Motor neuron (in vitro differentiated cells): ENCODE measurements at places on chromosomes 12 and 14. TPM values are rescaled to one million over a fixed set of nuclear protein-coding genes. Genes with fewer than 3 reads are reported as not detected.

SLC2A13 gene
- 7.6 and 9.1 TPM in 2 replicates for total RNA-seq

SYCP3 gene
- total RNA-seq, result 5.5 and 6.1 TPM in 2 replicates

KANSL2 gene
- total RNA-seq, result 37.6 and 40.0 TPM in 2 replicates

DNA sequence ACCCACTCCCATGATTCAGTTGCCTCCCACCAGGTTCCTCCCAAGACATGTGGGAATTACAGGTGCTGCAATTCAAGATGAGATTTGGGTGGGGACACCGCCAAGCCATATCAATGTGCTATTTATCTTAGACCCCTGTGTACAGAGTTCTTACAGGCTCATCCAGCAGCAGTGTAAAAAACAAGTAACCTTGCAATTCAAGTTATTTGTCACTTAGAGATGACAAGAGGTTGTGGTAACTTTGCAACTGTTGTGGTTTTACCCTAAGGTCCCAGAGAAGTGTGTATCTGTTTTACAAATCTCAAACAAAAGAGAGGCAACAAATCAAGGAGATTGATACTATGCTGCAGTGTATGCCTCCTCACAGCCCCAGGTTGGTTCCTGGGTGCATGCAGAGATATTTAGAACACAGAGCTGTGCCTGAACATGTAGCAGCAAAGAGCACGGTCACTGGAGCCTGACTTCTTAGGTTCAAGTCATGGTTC lies 11.5 kb upstream of the HELB start:
- no peak for ATAC-seq

DNA sequence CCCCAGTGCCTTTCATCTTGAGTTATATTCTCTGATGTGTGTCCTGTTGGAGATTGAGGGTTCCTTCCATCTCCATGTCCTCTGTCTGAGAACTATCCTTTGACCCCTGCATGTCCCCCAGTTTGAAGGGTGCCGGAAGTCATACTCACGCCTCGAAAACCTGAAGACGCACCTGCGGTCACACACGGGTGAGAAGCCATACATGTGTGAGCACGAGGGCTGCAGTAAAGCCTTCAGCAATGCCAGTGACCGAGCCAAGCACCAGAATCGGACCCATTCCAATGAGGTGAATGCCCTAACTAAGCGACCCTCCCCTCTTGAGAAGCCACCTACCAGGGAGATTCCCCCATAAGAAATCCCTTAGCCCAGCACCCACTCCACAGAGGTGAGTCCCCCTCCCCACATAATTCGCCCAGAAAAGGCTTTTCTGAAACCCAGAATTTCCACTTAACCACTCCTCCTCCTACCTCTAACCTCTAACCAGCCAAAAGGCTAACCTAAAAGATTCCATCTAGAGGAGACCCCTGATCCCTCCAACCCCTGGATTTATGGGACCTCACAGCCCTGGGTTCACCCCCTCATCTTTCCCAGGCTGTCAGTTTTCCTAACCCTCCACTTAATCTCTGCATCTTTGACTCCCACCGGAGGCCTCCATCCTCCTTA lies 7.8 kb downstream of the GLI1 start:
- no peak for ATAC-seq

DNA sequence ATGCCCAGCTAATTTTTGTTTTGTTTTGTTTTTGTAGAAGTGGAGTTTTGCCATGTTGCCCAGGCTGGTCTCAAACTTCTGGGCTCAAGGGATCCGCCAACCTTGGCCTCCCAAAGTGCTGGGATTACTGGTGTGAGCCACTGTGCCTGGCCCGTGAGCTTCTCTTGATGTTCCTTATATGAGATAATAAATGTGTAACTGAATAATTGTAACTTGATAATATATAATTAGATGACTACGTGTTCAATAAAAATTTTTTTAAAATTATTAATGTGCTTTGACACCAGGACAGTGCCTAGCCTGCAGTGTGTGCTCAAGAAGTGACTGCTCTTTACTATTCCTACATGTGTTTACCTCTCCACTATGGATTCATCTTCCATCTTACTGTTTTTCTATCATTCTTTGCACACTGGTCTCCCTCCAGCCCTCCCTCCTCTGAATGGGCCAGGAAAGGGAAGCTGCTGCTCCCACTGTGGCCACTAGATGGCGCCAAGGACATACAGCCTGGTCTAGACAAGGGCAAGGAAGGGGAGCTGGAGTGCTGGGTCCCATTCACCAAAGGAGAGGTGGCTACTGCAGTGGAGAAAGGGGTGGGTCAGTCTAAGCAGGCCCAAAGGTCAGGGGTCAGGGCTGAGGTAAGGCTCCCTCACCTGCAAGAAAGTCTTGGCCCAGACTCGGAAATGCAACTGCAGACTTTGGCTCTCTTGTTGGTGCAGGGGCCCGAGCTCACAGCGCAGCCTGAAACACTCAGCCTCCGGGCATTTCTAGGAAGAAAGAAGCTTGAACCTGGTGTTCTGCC lies 14.7 kb upstream of the ZNF385A start:
- ATAC-seq, result peak; percentile 90

GRCh38 chr14:67666750-67667449 lies 7.5 kb downstream of the VTI1B start:
- ATAC-seq, result peak; percentile 84

C12orf42 gene
- total RNA-seq, result not detected in 2 replicates

GRCh38 chr12:43361031-43361710 lies 190.8 kb downstream of the ADAMTS20 start:
- no peak for ATAC-seq

DNA sequence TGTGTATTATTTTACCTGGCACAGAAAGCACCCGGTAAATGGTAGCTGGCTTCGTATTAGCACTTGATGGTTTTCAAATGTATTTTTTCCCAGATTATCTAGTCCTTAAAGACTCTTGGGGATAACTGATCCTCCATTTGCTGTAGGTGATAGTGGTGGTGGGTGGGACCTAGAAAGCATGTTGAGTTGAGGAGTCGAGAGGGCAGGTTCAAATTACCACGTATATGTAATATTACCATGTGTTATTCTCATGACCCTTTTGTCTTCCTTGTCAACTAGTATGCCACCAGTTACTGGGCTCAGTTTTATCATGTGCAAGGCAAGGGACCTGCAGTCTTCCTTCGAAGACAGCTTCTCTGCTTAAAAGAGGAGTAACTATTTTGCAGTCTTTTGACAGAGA lies 1.8 kb downstream of the GLRX5 start:
- no peak for ATAC-seq

- ATAC-seq, result peak; percentile 84
These were observed 21.4 kb downstream of the CCDC177 start for GRCh38 chr14:69553252-69553651.

OSGEP gene
- 43.2 and 57.1 TPM in 2 replicates for total RNA-seq

DNA sequence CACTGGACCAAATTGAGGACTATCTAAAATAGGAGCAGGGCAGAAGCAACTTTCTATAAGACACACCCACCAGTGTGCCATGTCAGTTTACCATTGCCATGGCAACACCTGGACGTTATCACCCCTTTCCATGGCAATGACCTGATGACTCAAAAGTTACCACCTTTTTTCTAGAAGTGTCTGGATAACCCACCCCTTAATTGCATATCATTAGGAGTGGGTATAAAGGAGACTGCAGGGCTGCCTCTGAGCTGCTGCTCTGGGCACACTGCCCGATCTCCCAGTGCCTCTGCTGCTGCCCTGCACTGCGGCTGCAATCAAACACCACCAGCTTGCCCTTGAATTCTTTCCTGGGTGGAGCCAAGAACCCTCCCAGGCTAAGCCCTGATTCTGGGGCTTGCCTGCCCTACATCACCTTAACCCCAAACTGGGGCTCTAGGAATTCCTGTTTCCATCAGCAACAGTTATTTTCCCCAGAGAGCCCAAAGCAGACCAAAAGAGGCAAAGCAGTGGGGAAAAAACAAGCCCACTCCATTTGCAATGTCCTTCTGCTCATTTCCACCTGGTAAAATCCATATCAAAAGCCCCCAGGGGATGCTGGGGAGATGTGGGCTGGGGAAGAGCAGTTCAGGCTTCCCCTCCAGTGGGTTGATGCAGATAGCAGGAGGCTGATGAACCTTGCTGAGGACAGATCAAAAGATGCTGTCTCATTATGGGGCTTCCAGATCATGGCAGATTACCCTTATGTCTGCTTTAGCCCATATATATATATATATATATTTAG lies 129.5 kb upstream of the NCOR2 start:
- peak; percentile 37 for ATAC-seq

GLIPR1L1 gene
- not detected in 2 replicates for total RNA-seq

DNA sequence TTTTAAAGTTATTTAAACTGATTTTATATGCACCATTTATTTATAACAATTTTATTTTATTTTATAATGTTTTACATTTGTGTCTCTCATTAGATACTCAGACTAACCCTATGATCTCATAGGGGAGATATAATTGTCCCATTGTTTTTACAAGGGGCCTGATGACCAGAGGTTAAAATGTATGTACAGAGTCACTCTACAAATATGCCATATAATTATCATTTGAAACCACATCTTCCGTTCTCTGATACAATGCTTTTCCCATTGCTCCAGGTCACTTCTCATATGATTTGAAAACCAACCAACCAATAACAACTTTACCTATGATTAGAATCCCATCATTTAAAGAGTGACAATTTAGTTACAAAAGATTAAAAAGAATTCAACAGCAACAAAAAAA lies 137.8 kb downstream of the GPHN start:
- no peak for ATAC-seq

DNA sequence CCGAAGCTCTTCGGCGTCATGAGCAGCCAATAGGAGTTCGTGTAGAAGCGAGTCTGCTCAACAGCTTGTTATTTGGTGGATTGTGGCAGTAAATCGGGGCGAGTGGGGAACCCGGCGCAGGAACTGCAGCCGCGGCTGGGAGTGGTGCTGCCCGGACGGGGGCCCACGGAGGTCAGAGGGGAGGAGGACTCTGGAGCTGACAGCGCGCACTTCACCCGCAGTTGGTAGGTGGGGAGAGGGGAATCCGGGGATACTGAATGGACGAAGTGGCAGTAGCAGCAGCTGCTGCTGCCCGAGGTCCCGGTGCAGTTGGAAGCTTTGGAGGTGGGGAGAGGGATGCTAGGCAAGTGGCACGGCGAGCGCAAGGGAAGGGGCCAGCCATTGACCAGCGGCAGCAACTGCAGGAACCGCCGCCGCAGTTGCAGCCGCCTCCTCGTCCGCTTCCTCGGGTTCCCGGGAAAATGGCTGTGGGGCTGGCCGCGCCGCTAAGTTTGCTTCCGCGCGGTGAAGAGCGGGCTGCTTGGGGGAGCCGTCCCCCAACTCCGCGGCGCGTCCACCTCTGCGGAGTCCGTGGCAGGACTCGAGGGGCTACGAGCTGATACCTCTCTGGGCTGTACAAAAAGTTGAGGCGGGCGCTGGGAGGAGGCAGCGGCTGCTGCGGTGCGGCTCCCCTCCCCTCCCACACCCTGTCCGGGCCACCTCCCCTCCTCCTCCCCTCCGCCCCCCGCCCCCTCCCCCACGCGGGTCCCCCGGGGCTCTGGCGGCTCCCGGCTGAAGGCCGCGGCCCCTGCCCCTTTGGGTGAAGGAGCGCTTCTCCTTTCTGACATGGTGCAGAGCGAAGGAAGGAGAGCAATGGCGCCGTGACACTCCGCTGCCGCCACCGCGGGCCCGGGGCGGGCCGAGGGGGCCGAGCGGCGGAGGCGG lies at the start of gene ARID4A:
ARID4A (plus strand) TSS at position 79 of the 924 bp plus-strand sequence. CDS start 1,300 bp downstream, outside the sequence.
- ATAC-seq, result peak; percentile 1

DNA sequence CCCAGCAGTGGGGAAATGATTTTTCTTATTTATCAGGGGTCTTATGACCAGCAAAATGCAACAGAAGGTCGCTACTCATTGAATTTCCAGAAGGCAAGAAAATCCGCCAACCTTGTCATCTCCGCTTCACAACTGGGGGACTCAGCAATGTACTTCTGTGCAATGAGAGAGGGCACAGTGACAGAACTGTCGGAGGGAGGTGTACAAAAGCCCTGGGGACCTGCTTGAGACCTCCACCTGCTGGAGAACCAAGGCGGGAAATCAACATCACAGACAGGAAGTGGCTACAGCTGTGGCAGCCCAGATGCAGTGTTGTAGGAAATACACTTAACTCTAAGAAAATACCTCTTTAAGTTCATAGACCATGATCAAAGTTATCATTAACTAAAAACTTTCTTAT lies 250.9 kb upstream of the OR4E1 start:
- ATAC-seq, result no peak

DNA sequence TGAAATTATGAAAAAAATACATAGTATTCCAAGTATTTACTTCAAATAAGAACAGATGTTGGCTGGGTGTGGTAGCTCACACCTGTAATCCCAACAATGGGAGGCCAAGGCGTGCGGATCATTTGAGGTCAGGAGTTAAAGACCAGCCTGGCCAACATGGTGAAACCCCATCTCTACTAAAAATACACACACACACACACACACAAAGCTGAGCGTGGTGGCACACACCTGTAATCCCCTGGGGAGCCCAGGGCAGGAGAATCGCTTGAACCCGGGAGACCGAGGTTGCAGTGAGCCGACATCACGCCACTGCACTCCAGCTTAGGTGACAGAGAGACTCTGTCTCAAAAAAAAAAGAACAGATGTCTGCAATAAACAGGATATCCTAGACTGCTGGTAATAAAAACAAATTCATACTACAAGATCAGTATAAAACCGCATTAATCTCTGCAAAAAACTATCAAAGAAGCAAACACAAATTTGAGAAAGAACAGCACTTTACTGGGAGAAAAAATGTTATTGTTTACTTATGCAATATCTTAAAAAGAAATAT lies 23.8 kb downstream of the EEA1 start:
- ATAC-seq, result no peak

- ATAC-seq, result peak; percentile 46
These were observed 51.7 kb downstream of the RPH3A start for GRCh38 chr12:112843287-112843686.

OR10P1 gene
- total RNA-seq, result 0.38 TPM in 1 of 2 replicates, not detected in the other

- ATAC-seq, result no peak
These were observed 56.2 kb downstream of the TEAD4 start for GRCh38 chr12:3015356-3015755.

- ATAC-seq, result peak; percentile 71
These were observed 120.2 kb upstream of the RFLNA start for GRCh38 chr12:124174451-124175348.

DNA sequence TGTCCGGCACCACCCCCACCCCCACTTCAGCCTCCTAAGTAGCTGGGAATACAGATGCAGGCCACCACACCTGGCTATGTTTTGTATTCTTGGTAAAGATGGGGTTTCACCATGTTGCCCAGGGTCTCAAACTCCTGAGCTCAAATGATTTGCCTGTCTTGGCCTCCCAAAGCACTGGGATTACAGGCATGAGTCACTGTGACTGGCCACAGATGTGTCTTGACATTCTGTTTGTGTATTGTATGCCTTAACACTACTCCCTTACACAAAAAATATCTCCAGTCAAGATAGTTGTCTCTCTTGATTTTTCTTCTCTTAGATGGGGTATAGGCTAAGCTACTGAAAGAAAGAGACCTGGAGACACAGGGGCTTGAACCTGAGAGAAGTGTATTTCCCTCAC lies 17.6 kb downstream of the CLEC14A start:
- ATAC-seq, result no peak
